A549 treated with RU486 at 1 μM for 4 hours (cell line): ENCODE measurements at places on chromosomes 13 and 19. TPM values are rescaled to one million over a fixed set of nuclear protein-coding genes. Genes with fewer than 3 reads are reported as not detected.

The ZNF585A gene
- total RNA-seq: 5.6 to 7.2 TPM (median 6.1 TPM) in 5 replicates

The ZNF536 gene
- 0.03 TPM in 1 of 5 replicates, not detected in the others for total RNA-seq

The CAB39L gene
- 1.6 to 2.7 TPM (median 2.3 TPM) in 5 replicates for total RNA-seq

The ZNF266 gene
- 2.9 to 4.7 TPM (median 3.8 TPM) in 5 replicates for total RNA-seq

The NLRP4 gene
- total RNA-seq: not detected in 5 replicates

The CYP2A6 gene
- 0.26 TPM in 1 of 5 replicates, not detected in the others for total RNA-seq

The CD22 gene
- total RNA-seq: 0.49 to 2.2 TPM (median 0.81 TPM) in 5 replicates

The SOX1 gene
- not detected in 5 replicates for total RNA-seq

The THSD1 gene
- 11.5 to 12.8 TPM (median 12.0 TPM) in 5 replicates for total RNA-seq

The NUCB1 gene
- 180 to 229 TPM (median 200 TPM) in 5 replicates for total RNA-seq

The KLK2 gene
- 0.06 to 0.62 TPM in 2 of 5 replicates, not detected in the others for total RNA-seq

The CEACAM8 gene
- total RNA-seq: not detected in 5 replicates

The DPP9 gene
- 54.4 to 66.9 TPM (median 62.2 TPM) in 5 replicates for total RNA-seq

The ZNF296 gene
- 6.5 to 11.0 TPM (median 10.4 TPM) in 5 replicates for total RNA-seq

The FCER2 gene
- not detected in 5 replicates for total RNA-seq

The ZNF256 gene
- total RNA-seq: 1.2 to 1.8 TPM (median 1.3 TPM) in 5 replicates

The ZNF230 gene
- total RNA-seq: 2.3 to 3.9 TPM (median 2.8 TPM) in 5 replicates

The PSG1 gene
- total RNA-seq: 0.19 to 0.84 TPM (median 0.29 TPM) in 4 of 5 replicates, not detected in the other

The HRC gene
- total RNA-seq: not detected in 5 replicates

The MAB21L1 gene
- not detected in 5 replicates for total RNA-seq

The CHAF1A gene
- total RNA-seq: 22.4 to 26.3 TPM (median 23.7 TPM) in 5 replicates

The POLRMT gene
- total RNA-seq: 74.8 to 121 TPM (median 94.7 TPM) in 5 replicates

The HSD17B14 gene
- 13.4 to 17.0 TPM (median 14.8 TPM) in 5 replicates for total RNA-seq

The COX6B2 gene
- 0.50 to 4.3 TPM (median 1.4 TPM) in 5 replicates for total RNA-seq

The MBD3 gene
- 28.2 to 52.2 TPM (median 47.2 TPM) in 5 replicates for total RNA-seq
